ENCODE measurements at places on chromosomes 12 and 14. TPM values are rescaled to one million over a fixed set of nuclear protein-coding genes. Genes with fewer than 3 reads are reported as not detected.
A peak's percentile ranks its signal among the peaks of the same experiment; 100 is the strongest.

The CLEC1A gene
- 22.5 TPM for total RNA-seq

The ITPK1 gene
- total RNA-seq, result 38.9 TPM

GRCh38 chr12:27852742-27853141, 72.7 kb upstream of the MANSC4 start:
- DNase-seq, result no peak

- no peak for DNase-seq
Observed at GRCh38 chr12:125755512-125755911, 690.3 kb downstream of the AACS start.

DNA sequence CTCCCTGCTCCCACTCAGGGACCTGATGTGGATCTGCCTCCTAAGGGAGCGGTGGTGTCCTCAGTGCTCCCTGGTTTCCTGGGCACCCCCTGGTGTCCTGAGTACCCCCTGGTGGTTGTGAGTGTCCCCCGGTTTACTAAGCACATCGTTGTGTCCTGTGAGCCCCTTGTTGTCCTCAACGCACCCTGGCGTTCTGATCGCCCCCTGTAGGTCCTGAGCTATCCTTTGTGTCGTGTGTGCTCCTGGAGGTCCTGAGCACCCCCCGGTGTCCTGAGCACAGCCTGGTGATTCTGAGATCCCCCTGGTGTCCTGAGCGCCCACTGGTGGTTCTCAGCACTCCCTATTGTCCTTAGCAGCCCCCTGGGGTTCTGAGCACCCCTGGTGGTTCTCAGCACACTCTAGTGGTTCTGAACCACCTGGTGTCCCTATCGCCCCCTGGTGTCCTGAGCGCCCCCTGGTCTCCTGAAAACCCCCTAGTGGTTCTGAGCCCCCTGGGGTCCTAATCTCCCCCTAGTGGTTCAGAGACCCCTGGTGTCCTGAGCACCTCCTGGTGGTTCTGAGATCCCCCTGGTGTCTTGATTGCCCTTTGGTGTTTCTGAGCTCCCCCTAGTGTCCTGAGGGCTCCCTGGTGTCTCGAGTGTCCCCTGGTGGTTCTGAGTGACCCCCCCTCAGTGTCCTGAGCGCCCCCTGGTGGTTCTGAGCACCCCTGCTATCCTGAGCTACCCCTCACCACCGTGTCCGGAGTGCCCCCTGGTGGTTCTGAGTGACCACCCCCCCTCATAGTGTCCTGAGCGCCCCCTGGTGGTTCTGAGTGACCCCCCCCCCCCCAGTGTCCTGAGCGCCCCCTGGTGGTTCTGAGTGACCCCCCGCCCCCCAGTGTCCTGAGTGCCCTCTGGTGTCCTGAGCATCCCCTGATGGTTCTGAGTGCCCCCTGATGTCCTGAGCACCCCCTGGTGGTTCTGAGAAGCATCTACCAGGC, 615.1 kb downstream of the TMEM121 start:
- DNase-seq, result no peak

DNA sequence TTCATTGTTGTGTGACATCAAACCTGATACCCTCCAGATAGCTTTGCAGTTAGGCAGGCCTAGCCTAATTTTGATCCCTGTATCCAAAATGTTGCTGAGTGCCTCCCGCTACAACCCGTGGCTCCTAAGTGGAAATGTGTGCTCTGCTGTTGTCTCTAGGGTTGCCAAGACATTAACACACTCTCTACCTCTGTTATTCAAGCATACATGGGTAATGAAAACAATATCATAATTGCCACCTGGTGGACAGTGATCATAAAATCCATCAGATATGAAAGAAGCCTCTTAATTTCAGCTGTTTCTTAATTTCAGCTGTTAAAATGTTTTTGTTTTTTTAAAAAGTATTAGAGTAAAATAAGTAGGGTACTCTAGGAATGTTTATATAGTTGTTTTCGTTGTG, 93.5 kb downstream of the PLEKHA5 start:
- peak; percentile 43 for DNase-seq

Data from endothelial cell of umbilical vein (primary cell).